ENCODE measurements at places on chromosomes 3 and 15.

DNA sequence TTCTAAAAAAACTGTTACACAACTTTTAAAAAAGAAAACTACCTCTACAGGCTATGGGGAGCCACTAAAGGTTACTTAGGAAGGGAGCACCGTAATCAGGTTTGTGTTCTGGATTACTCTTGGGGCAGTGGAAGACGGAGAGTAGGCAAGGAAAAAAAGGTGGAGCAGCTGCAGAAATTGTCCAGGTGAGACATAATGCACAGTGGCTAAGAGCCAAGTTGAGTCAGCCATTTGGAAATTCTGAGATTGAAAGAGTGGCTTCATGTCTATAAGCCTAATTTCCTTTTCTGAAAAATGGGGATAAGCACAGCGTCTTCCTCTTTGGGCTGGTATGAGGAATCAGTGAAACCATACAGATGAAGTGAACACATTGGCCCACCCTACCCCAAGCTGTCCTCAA lies 195.2 kb downstream of the CADPS start:
- DNase-seq = no peak

GRCh38 chr3:195896361-195897080 lies 11.8 kb downstream of the TNK2 start:
- no peak for DNase-seq

GRCh38 chr15:62067448-62068044 lies 769 bp downstream of the C2CD4A start:
- peak; percentile 8 for DNase-seq

GRCh38 chr15:77002436-77002835 lies 7.5 kb downstream of the PSTPIP1 start:
- no peak for DNase-seq

- DNase-seq = no peak
Measured at GRCh38 chr15:68586274-68586961, 7.6 kb downstream of the CORO2B start.

- no peak for DNase-seq
Measured at GRCh38 chr3:170090601-170090981, 52.8 kb downstream of the GPR160 start.

DNA sequence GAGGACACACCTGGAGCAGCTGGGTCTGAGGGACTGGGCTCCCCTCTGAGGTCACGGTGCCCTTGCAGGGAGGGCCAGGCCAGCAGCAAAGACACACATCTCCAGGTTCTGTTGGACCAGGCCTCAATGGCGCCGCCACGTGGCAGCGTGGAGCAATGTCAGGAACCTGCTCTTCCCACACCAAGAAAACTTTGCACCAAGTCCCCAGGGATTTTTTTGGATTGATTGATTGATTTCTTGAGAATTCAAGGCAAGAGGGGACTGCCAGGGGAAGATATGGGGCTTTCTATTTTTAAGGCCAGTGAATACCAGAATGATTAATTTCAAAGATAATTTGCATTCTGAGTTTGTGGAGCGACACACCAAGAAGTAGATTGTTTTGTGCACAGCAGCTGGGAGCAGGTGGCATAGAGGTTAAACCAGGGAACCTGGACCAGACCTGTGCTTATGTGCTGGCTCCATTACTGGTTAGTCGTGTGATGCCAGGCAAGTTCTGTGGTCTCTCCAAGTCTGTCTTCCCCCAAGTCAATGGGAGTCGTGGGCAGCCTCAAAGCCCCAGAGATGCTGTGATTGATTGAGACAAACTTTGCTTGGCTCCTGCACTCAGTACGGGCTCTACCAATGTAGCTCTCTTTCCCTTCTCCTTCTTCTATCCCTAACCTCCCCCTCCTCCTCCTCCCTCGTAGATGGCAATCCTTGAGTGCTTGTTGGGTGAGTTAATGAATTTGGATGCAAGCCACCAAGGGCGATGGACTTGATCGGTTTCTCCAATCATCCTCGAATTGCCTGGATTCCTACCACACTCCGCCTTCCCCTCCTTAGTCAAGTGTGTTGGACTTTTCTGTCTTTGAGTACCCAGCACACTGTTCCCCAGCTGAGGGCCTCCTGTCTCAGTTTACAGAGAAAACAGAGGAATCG lies 96.2 kb upstream of the TRPM1 start:
- DNase-seq = no peak

DNA sequence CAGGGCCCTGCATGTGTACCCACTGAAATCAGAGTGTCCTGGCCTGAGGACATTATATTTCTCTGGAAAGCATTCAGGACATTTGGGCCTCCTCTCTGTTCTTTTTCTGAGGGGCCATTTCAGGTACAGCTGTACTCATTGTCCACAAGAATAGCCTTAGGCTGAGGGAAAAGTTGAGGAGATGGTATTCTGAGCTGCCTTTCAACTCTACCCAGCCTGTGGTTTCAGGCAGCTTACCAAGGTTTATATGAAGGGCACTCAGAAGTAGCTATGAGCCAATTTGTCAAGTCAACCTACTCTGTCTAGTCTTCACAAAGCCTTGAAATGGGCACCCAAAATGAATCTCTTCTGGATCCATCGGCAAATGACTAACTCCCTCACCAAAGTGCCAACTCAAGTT lies 9.4 kb downstream of the ATP13A4 start:
- no peak for DNase-seq

- DNase-seq = no peak
Measured at GRCh38 chr3:31203960-31204795, 309.7 kb upstream of the GADL1 start.

- no peak for DNase-seq
Measured at GRCh38 chr3:23219552-23219951, 16.4 kb downstream of the UBE2E2 start.

- no peak for DNase-seq
Measured at GRCh38 chr3:18295171-18295920, 129.8 kb downstream of the SATB1 start.

DNA sequence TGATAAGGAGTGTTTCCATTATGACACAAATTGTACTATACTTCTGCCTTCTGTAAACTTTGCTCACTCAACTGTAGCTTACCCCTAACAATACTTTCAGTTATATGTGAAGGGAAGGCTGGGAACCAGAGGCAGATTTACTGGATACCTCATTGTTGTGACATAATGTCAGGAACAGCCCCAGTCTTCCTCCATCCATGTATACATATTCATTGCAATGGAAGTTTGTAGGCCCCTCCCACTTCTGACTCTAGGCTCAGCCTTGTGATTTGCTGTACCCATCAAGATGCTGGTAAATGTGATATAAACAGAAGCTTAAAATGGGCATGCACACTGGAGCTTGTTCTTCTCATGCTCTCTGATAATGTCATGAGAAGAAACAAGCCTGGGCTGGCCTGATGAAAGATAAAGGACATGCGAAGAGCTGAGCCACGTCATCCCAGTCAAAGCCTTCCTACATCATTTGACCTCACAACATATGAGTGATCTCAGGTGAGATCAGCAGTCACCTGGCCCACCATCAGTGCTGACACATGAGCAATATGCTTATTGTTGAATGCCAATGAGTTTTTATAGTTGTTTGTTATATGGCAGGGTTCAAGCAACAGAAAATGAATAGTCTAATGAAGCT lies 267.8 kb downstream of the GAP43 start:
- no peak for DNase-seq

GRCh38 chr15:51619331-51620035 lies 3.1 kb downstream of the DMXL2 start:
- DNase-seq = no peak

DNA sequence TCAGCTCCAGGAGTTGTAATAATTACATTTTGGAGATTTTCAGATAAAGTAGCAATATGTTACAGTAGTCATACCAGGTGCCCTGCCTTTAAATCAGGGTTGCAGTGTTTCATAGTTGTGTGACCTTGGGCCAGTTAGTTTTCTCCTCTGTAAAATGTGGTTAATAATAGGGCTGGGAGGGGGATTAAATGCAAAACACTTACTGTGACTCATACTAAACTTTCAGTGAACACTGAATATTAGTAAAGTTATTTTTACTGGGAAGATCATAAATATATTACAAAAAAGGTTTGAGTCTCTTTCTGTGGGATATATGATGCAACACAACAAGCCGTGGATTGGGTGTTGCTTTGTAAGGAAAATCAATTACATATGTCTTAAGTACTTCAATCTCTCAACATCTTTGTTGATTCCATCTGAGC lies 1.1 kb upstream of the EBLN2 start:
- no peak for DNase-seq

DNA sequence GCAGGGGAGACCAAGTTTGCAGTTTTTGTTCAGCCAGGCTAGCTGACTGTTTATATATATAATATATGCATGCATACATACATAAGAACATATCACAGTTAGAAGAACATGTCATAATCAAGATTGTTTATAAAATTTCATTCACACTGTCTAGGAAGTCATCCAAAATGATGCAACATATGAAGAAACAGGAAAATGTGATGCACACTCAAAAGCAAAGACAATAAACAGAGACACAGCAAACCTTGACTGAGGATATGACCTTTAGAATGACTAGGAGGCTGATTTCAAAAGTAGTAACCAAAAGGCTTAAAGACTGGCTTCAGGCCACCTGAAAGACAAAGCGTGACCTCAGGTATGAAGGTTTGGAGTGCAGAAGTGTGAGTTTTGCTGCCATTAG lies 166.2 kb upstream of the NDN start:
- DNase-seq = no peak

GRCh38 chr15:75214293-75215096 lies 12.8 kb downstream of the C15orf39 start:
- no peak for DNase-seq

DNA sequence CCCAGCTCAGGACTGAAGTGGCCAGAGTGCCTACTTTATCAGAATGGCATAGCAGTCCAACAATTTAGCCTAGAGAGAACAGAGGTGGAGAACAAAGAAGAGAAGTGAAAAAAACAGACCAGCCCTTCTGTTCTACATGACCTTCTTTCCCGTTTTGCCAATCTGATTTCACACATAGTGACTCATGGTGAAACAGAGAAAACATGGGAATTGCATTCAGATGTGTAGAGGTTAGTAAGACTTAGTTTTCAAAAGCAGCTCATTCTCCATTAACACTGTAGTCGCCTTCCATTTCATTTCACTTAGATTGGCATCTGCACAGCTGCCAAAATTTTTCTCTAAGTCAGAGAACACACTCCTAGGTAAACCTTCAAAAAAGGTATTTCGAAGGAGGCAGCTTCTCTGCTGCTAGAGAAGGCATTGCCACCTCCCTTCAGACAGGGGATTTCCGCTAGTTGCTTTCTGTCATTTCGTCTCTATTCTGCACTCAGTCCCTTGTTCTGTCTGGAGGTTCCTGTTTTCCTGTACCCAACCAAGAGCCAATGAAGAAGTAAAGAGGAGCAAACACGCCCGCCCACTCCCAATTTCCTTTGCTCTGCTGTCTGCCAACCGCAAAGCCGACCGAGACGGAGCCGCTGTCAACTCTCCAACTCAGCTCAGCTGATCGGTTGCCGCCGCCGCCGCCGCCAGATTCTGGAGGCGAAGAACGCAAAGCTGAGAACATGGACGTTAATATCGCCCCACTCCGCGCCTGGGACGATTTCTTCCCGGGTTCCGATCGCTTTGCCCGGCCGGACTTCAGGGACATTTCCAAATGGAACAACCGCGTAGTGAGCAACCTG lies at the start of gene ARL6IP5:
TSS of gene ARL6IP5 (plus strand) at position 612 of the 842 bp plus-strand sequence. CDS start at position 723, 111 bp downstream.
- DNase-seq = peak; percentile 84

DNA sequence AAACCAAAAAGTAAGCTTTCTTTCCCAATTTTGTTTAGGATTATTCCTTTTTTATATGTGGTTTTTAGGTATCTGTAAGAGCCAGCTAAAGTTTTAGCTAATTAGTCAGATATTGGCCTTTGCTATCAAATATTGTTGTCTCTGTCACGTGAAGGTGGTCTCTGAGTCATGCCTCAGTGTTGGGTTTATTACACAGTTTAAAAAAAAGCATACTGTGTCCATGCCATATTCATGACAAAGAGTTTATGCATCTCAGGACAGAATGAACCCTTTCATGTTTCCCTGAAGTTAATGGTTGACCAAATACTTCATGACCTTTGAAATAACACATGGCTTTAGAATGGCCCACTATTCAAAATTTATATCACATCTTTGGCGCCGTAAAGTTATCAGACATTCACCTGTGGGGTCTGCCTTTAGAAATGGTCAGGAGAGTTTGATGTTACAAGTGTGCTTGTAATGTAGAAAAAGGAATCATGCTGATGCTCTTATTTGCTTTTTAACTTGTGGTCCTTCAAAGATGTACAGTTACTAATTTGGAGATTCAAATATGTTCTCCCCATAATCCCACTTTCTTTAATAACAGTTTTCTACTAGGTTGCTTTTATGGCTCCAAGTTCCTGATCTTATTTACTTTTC lies 101.5 kb downstream of the MYRIP start:
- no peak for DNase-seq

DNA sequence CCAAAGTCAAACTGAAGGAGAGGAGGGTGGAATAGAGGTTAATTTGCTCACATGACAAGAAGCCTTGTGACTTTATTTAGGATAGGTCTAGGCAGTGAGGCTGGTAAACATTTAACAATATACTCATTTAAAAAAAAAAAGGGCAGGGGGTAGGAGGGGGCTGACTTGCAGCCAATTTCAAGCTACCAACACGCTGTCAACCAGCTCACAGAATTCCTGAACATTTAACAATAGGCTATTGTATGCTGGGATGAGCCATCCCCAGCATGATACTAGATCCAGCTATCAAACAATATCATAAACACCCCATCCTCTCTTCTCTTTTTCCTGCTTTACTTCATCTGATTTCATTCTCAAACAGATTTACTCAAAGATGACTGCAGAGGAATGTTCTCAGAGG lies 1096.3 kb upstream of the CFAP20DC start:
- no peak for DNase-seq

DNA sequence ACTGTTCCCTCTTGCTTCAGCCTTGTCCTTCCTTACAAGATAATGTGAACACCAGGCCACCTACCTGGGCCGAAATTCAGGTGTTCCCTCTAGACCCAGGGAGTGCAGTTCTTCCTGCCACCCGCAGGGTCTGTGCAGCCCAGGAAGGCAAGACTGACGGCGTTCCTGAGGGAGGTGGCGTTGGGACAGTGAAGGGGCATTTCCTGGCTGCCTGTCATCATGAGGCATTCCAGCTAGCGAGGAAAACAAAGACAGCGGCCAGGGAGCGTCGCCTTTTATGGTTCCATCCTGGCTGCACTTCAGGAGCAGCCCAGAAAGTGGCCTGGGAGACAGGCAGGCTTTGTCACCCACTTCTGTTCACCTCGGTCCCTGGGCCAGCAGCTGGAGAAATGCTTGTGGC lies 84.8 kb upstream of the WNT5A start:
- DNase-seq = no peak

GRCh38 chr3:187722206-187722612 lies 19.9 kb upstream of the RTP2 start:
- DNase-seq = no peak

DNA sequence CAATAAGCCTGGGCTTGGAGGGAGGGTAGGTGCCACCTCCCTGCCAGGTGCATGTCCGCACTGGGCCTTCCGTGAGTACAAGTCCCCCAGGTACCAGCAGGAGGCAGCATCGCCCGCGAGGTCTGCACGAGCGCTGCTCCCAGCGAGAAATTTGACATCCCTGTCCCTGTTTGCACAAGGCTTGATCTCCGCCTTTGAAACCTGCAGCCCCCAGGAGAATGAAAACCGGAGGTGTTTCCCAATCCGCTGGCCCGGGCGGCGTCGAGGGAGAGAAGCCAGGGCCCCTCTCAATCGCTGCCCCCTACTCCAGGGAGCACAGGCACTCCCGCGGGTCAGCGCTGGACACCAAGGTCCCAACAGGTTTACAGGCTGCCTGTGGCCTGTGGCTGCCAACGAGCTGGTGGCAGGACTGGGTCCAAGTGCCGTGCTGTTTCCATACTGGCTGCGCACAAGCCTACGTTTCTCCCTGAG lies 961 bp downstream of the HAPLN3 start:
- peak; percentile 75 for DNase-seq
